Activated T-helper 1 cell treated with anti-CD3 and anti-CD28 coated beads, Interleukin-12 subunit alpha, Interleukin-12 subunit beta, Interleukin-2, Interleukin-4 antibody, amounts not matched to agents 30 ng/mL and 10 ng/mL and 1 ng/mL, durations not matched to agents 14 hours and 24 hours and 36 hours (primary cell): ENCODE measurements at places on chromosomes 7 and 10. TPM values are rescaled to one million over a fixed set of nuclear protein-coding genes. Genes with fewer than 3 reads are reported as not detected.

DNA sequence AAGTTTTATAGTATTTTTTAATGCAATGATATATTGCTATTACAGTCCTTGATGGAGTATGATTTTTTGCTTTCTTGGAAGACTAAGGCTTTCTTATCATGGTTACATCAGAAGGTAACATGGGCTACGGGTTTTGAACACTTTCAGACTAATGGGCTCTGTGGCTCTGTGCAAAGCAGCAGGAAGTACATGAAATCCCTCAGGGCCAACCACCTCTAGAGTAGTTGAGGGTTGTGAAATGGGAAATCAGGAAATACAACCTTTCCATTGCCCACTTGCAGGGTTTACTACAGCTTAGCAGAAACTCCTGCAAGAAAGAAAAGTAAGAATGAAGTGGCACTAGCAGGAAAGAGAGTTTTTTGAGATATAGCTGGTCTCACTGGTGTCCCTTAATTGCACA is 853.5 kb downstream of the KCNMA1 start:
- DNase-seq: no peak

GRCh38 chr7:105068886-105069285 is 54.9 kb downstream of the KMT2E start:
- no peak for DNase-seq

- DNase-seq: no peak
Measured at GRCh38 chr10:90916392-90917237, 4.3 kb downstream of the ANKRD1 start.

DNA sequence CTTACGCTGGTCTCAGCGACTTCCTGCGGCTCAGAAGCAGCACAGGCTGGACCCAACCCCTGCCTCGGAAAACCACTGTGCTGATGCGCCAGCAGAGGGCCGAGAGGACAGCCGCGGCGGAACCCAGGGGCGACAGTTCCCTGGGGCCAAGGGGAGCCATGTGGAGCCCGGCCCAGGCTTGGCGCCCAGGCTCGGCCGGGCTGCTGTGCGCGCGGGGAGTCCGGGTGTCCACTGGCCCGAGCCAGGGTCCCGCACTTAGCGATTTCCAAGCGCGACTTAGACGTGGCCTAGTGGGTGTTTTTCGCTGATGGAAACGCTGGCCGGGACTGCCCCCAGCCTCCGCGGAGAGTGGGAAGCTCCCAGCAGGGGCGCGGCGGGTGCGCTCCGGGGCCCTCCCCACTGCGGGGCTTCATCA is 18.6 kb upstream of the ZNF32 start:
- DNase-seq: no peak

GRCh38 chr10:69504576-69505250 is 53.4 kb downstream of the TSPAN15 start:
- no peak for DNase-seq

GRCh38 chr7:143367972-143368371 is 5.5 kb upstream of the FAM131B start:
- no peak for DNase-seq

GRCh38 chr10:69096045-69096444 is 8.1 kb downstream of the SRGN start:
- DNase-seq: no peak

DNA sequence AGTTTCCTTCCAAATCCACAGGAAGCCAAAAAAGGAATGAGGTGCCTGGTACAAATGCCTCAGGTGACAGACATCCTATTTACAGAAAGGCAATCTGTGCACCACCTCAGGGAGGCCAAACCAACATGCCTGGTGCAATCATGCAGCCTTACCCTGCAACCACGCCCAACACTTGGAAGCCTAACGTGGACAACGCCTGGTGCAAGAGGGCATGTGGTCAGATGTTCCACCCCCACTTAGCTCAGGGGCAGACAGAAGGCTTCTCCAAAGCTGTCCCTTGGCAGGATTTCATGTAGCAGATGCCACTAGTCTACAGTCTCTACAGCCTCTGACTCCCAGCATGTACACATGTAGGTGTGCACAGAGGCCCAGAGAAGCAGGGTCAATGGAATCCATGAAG is 89.5 kb downstream of the KCNMA1 start:
- DNase-seq: no peak

DNA sequence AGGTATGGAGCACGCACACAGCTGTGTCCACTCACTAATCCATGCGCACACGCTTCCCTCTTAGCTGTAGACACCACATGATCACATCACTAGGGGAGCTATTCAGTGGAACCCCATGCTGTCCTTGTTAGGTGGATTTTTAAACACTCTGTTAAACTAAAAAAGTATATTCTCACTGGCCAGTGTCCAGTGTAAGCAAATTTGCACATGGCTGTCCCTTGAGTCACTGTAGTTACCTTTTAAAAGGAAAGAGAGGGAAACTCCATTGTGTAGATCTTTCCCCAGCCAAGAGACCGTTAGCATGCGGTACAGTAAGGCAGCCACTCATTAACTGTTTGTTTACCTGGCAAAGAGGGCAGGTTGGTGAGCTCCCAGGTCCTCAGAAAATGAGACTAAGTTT is 81.6 kb upstream of the INSYN2A start:
- no peak for DNase-seq

DNA sequence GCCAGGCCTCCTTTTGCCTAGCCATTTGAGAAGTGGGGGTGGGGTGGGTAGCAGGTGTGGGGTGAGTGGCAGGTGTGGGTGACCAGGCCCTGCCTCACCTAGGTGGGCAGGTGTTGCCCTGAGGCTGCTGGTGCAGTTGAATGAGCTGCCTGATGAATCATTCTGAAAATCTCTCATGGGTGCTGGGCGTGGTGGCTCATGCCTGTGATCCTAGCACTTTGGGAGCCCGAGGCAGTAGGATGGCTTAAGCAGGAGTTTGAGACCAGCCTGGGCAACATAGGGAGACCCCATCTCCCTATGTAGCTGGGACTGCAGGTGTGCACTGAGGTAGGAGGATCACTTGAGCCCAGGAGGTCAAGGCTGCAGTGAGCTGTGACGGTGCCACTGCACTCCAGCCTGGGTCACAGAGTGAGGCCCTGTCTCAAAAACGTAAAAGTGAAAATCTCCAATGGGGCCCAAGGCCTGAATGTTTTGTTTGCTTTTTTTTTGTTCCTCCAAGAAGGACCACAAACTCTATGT is 17.7 kb downstream of the TSPAN14 start:
- no peak for DNase-seq

- no peak for DNase-seq
Measured at GRCh38 chr7:46143949-46144917, 223.2 kb upstream of the IGFBP3 start.

DNA sequence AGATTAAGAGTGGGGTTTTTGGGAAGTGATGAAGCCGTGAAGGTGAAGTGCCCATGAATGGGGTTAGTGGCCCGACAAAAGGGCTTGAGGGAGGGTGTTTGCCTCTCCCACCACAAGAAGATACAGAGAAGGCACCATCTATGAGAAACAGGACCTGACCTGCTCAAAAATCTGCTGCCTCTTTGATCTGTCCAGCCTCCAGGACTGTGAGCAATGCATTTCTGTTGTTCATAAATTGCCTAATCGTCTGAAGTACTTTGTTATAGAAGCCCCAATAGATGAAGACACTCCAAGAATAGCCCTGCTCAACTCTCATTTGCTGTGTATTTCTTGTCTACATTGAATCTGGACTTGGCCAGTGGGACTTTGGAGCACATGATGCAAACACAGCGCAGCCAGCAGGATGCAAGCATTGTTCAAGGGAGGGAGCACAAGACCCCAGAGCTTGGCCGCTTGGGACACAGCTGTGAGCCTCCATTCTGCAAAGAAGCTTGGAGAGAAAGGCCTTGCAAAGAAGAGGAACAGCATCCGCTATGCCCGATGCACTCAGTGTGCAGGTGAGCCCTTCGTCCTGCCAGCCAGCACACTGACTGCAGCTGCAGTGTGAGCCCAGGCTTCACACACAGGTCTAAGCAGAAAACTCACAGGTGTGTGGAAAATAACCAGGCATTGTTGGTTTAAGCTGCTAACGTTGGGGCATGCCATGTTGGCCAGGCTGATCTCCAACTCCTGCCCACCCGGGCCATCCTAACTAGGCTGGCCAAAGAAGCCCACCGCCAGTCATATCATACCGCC is 73.2 kb upstream of the KLF6 start:
- no peak for DNase-seq

DNA sequence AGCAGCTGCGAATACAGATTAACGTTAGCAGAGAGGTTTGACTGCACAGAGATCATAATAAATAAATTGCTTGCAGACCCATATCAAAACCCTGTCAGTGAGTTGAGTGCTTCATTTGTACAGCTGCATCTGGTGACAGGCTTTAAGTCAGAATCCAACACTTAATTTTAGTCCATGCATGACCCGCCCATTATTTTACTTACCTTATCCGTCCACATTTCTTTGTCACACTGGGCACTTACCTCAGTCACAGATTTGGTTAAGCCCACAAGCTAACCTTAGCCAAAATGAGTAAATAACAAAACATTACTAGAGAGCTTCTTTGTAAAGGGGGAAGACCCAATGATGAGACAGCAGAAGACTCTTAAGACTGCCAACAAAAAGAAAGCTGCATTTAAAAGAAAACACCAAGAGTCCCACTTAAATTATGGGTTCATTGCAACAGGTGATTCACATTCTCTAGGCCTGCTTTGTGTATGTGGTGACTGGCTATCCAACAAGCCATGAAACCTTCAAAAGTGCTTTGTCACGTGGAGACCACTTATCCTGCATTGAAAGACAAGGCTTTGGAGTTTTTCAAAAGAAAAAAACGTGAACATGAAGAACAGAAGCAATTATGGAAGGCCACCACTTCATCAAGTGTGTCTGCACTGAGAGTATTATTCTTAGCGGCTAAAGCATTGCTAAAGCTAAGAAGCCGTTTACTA is 32.2 kb downstream of the PHTF2 start:
- DNase-seq: no peak

DNA sequence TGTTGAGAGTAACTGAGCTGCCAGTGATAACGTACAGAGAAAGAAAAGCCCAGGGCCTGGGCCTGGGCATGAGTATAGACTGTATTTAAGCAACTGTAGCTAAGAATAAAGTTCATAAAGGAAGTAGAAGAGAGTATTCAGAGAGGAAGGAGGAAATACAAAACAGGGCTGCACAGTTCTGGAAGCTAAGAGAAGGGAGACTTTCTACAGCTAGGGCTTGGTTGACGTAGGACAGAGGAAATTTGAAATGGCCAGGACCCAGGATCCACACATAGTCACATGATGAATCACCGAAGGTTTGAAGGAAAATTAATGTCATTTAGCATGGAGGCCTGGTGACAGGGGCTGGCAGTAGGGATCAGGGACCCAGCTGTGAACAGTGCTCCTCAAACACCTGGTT is 66.7 kb downstream of the ARL4A start:
- no peak for DNase-seq

GRCh38 chr10:119541459-119542356 is 811 bp downstream of the RGS10 start:
- DNase-seq: peak; percentile 59

GRCh38 chr7:25804154-25804553 is 347.8 kb upstream of the NFE2L3 start:
- DNase-seq: no peak

DNA sequence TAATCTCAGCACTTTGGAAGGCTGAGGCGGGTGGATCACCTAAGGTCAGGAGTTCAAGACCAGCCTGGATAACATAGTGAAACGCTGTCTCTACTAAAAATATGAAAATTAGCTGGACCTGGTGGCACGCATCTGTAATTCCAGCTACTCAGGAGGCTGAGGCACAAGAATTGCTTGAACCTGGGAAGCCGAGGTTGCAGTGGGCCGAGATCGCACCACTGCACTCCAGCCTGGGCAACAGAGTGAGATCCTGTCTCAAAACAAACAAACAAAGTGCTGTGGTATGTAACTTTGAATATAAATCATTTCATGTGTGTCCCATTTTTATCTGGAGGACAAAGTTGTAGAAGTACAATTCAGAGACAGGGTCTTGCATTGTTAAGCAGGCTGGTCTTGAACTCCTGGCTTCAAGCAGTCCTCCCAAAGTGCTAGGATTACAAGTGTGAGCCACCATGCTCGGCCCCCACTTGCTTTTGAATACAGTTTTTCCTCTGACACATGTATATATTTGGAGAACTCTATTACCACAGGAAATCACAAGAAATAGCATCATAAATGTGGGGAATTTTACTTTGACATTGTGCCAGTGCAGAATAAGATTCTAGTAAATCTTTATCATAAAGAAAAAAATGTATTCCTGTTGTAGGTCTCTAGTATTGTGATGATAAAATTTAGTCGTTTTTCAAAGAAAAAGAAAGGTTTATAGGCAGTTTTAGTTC is 32.6 kb downstream of the PTPN12 start:
- no peak for DNase-seq

- DNase-seq: no peak
Measured at GRCh38 chr10:98649170-98649569, 202.4 kb upstream of the HPS1 start.

- no peak for DNase-seq
Measured at GRCh38 chr10:21199501-21199900, 302.4 kb upstream of the NEBL start.

GRCh38 chr10:129329385-129330055 is 137.5 kb upstream of the MGMT start:
- no peak for DNase-seq

- DNase-seq: no peak
Measured at GRCh38 chr7:27211764-27212204, 11.9 kb upstream of the HOXA13 start.

- no peak for DNase-seq
Measured at GRCh38 chr7:33722383-33723101, 182.8 kb upstream of the BMPER start.

DNA sequence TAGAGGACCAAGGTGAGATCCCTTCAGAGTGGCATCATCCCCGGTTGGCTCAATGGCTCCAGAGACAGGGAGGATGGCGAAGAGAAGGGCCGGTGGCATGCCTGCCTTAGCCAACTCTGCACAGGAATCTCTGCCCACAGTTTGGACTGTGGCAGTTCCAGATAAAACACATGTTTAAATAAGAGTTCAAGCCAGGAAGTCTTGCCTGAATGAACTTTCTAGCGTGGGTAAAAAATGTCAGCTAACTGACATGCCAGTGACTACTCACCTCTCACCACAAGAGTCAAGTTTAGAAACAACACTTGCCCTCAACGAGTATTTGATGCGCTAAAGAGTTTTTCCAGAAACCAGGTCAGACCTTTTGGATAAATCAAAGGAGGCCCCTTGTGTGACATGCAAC is 3.0 kb downstream of the NOD1 start:
- no peak for DNase-seq

Gene FAS
- 36.4 and 38.6 TPM in 2 replicates for total RNA-seq

Gene PIP
- not detected in 2 replicates for total RNA-seq

Gene ZNF239
- 1.4 and 1.7 TPM in 2 replicates for total RNA-seq

Gene ZNF503
- 0.07 TPM in 1 of 2 replicates, not detected in the other for total RNA-seq

Gene ARMS2
- total RNA-seq: not detected in 2 replicates

Gene CFAP43
- not detected in 2 replicates for total RNA-seq

Gene STEAP2
- 0.05 TPM in 1 of 2 replicates, not detected in the other for total RNA-seq

Gene SPDYE1
- not detected in 2 replicates for total RNA-seq

Gene TMEM236
- total RNA-seq: 0.05 TPM in 1 of 2 replicates, not detected in the other

Gene EN2
- total RNA-seq: not detected in 2 replicates

Gene TRIL
- total RNA-seq: 0.39 and 0.41 TPM in 2 replicates

Gene AKR1C8
- 0.22 and 0.34 TPM in 2 replicates for total RNA-seq

Gene ZSCAN25
- 31.5 and 32.9 TPM in 2 replicates for total RNA-seq

Gene CARD11
- total RNA-seq: 120 and 128 TPM in 2 replicates

Gene SERPINE1
- 0.36 and 0.47 TPM in 2 replicates for total RNA-seq

Gene GPR15LG
- total RNA-seq: not detected in 2 replicates

Gene LRIT1
- total RNA-seq: not detected in 2 replicates

Gene FXYD4
- total RNA-seq: 0.44 TPM in 1 of 2 replicates, not detected in the other

Gene CALML5
- total RNA-seq: not detected in 2 replicates

Gene RBP4
- total RNA-seq: not detected in 2 replicates

Gene ARL5B
- total RNA-seq: 14.4 and 15.2 TPM in 2 replicates

Gene CXCL12
- total RNA-seq: not detected in 2 replicates
